ENCODE measurements at places on chromosomes 1 and 21. TPM values are rescaled to one million over a fixed set of nuclear protein-coding genes. Genes with fewer than 3 reads are reported as not detected.

The HMCN1 gene
- 0.42 TPM for total RNA-seq

The CELA3B gene
- not detected for total RNA-seq

The OR2L3 gene
- not detected for total RNA-seq

The SPAG17 gene
- not detected for total RNA-seq

The LRRC8D gene
- 38.1 TPM for total RNA-seq

The NT5C1A gene
- not detected for total RNA-seq

The KPRP gene
- not detected for total RNA-seq

The ATP1A4 gene
- total RNA-seq = not detected

The OR2L13 gene
- not detected for total RNA-seq

The VWA5B1 gene
- not detected for total RNA-seq

The UBASH3A gene
- 0.18 TPM for total RNA-seq

The LCK gene
- not detected for total RNA-seq

The KRTAP7-1 gene
- not detected for total RNA-seq

The HCRTR1 gene
- total RNA-seq = not detected

The FLG2 gene
- total RNA-seq = not detected

The LRRC3 gene
- total RNA-seq = 2.4 TPM

The MCOLN2 gene
- total RNA-seq = 1.7 TPM

The CYP4Z1 gene
- not detected for total RNA-seq

The AXDND1 gene
- 0.55 TPM for total RNA-seq

The UBXN10 gene
- total RNA-seq = not detected
